ENCODE measurements at places on chromosomes 6 and 20.
A peak's percentile ranks its signal among the peaks of the same experiment; 100 is the strongest.

- peak; percentile 55 for DNase-seq
Observed at GRCh38 chr6:131281471-131282270, 146.4 kb downstream of the AKAP7 start.

GRCh38 chr20:58903614-58904013 lies 51.1 kb downstream of the GNAS start:
- DNase-seq = no peak

DNA sequence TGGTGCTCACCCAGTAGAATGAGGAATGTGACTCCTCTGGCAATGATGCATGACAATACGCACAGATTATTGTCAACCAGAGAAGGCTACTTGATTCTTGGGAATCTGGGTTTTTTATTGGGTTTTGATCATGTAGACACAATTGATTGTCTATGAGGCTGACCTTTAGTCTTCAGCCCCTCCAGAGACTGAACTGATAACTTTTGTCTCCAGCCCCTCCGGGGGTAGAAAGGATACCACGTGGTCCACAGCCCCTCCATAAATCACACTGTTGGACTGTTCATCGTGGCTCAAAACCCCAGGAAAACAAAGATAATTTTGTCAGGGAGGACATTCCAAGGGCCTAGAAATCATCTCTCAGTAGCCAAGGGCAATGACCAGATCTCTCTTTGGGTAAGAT lies 57.5 kb upstream of the ADGRF5 start:
- DNase-seq = no peak

DNA sequence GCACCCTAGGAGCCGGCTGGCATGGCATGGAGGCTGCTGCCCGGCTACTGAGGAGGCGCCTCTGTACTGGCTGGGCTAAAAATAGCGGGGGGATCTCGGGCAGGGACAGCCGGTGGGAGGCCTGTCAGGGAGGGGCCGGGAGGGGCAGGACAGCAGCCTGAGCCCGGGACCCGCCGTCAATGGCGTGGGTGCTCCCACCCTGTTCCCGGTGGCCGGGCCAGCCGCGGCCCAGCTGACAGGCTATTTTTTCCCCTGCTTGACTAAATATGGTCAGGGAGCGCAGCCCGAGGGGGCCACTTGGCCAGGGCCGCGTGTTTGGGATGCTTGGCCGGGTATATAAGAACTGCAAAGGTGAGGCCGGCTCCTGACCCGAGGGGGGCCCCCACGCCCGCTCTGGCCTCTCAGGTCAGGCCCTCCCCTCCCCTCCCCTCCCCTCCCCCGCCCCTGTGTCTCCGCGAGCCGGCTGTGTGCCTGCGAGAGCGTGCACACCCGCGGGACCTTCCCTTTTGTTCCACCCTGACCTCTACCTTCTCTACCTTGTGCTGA lies 74.4 kb upstream of the GATA5 start:
- no peak for DNase-seq

DNA sequence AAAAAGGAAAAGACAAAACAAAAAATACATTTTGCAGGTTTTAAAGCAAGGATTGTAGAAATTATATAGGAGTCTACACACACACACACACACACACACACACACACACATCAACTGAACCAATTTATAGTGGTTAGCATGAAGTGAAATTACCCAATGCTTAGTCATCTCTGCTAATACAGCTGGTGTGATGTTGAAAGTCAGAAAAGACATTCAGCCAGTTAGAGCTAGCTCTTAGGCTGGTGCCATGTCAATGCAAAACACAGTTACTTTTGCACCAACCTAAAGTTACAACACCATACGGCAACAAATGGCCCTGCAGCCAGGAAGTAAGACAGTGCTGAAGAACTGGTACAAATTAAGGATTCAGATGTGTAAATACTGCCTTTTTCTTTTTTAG lies 15.2 kb downstream of the FAM210B start:
- DNase-seq = no peak

- no peak for DNase-seq
Observed at GRCh38 chr6:15775741-15776140, 112.9 kb upstream of the DTNBP1 start.

- DNase-seq = no peak
Observed at GRCh38 chr6:131275273-131275672, 140.0 kb downstream of the AKAP7 start.

DNA sequence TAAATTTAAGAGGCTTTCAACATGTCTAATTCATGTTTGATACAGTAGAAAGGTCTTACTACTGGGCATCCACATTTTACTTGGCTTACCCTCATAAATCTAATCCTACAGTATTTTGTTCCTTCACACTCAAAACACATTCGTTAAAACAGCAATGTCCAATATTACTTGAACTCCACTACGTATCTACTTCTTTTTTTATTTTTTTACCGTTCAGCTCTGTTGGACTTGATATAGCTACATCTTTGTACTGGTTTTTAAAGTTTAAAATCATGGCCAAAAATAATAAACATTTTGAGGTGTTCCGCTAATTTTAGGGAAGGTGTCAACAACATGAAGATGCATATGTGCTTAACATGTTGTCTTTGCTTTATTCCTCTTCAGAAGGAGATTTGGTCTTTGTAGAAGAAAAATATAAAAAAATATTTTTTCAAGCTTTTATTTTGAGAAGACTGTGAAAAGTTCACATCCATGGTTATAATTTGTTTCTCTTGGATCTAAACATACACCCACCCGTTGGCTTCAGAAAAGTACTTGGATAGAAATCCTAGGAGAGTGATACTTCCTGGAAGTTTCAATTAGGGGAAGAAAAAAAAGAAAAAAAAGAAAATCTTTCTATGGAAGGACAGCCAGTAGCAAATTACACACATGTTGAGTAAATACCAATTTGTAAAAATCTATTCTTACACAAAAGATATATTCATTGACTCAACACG lies 71.5 kb downstream of the EPB41L2 start:
- DNase-seq = no peak

DNA sequence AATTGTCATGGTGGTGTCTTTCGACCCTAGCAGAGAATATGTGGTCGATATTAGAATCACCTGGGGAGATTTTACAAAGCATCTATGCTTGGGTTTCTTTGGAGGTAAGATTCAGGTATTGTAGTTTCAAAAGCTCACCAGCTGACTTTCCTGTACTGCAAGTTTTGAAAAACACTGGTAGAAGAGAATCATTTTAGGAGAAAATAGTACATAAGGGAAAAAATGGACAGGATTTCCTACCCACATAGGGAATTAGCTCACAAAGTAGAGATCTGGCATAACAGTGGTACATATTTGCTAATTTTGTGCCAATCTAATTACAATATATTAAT lies 27.4 kb upstream of the ABT1 start:
- DNase-seq = no peak

- no peak for DNase-seq
Observed at GRCh38 chr6:83354747-83355146, 76.1 kb downstream of the ME1 start.

- DNase-seq = peak; percentile 33
Observed at GRCh38 chr6:87742106-87742505, 40.1 kb upstream of the AKIRIN2 start.

DNA sequence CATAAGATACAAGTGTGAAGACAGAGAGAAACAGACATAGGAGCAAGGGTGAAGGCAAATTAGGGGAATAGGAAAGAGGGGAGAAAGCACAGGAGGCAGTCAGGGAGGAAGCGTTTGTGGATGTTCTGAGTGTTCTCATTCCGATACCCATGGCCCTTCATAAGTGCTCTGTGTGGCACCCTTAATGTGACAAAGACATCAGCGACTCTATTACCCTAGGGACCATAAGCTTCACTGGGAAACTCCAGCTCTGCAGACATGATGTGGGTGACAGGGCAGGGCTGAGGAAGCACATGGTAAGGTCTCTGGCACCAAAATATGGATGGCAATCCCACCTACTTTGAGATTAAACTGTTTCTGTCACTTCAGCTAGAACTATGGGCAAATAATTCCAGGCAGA lies 33.0 kb downstream of the F13A1 start:
- DNase-seq = no peak

GRCh38 chr6:113052506-113052905 lies 705.4 kb downstream of the RFPL4B start:
- no peak for DNase-seq

GRCh38 chr20:48975955-48976354 lies 54.4 kb downstream of the ARFGEF2 start:
- DNase-seq = no peak

GRCh38 chr20:60108397-60108796 lies 150.2 kb downstream of the CDH26 start:
- no peak for DNase-seq

DNA sequence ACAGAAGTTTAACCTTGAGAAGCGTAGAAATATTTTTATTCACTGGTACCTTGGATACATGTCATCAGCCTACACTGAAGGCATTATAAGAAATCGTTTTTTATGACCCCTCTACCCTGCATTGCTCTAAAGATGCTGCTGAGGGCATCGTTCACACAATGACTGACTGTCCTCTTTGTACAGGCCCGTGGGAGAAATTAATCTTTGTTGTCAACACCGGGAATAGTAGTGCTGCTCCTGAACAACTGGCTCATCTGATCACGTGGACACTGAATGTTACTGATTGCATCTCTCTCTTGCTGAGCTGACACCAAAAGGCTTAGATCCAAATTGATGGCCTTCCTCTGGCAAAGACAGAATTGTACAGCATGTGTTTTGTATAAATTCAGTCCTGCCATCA lies 157.1 kb upstream of the SMLR1 start:
- no peak for DNase-seq

- no peak for DNase-seq
Observed at GRCh38 chr6:156599366-156599765, 177.8 kb upstream of the ARID1B start.

GRCh38 chr6:144219056-144219685 lies 66.0 kb upstream of the UTRN start:
- DNase-seq = no peak

DNA sequence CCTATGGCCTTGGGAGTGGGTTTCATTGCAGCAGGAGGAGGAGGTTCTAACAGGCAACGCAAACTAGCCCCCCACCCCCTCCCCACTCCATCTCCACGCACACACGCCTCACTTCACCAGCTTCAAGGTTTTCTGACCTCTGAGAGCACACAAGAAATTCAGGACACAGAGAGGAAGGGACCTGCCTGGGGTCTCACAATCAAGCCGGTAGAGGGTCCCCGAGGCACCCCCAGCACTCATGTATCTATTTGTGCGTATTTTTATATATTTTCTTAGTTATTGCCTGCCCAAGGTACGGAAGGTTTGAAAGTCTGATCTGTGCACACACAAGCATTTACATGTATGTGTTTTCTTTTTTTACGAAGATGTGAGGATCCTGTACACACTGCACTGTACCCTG lies 16.9 kb downstream of the MDFI start:
- no peak for DNase-seq

DNA sequence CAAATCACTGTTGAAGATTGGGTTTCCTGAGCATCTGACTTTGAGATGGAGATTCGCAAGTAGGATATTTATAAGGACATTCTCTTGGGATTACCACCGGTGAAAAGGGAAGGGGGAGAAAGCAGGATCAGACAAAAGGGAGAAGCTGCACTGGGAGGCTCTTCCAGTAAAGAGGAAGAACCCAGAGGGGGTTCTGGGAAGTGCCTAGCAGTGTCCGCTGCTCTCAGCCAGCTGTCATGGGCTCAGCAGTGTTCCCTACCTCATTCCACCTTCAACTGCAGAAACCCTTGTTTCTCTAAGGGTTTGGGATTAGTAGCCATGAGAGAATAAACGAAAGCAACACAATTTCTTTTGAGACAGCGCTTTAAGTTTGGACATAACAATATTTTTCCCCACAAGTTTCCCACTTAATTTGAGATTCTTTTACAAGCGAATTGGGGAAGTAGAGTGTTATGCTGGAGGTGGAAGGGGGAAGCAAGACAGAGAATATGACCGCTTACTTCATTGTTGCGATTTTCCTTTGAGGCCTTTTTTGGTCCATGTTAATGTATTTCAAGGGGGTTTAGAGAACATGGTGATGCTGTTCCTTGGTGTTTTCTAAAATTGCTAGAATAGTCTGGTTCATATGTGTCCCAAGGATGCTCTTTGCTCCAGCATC lies 154.5 kb upstream of the SCGN start:
- no peak for DNase-seq

- DNase-seq = no peak
Observed at GRCh38 chr20:13700761-13701160, 62.0 kb upstream of the TASP1 start.

GRCh38 chr20:46964618-46965455 lies 70.2 kb downstream of the EYA2 start:
- no peak for DNase-seq

DNA sequence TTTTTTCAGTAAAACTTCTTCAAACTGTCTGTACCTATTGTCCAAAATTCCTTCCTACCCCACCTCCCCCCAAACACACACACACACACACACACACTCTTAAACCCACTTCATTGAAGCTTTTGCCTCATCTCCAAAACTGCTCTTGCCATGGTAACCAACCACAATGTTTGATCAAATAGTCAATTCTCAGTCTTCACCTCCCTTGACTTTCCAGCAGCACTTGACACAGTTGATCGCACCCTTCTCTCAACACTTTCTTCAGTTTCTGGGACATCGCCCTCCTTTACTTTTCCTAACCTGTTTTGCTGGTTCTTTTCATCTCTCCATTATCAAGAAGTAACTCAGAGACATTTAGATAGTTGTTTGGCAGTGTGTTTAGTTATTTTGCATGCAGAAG lies 71.5 kb upstream of the COL21A1 start:
- no peak for DNase-seq

- peak; percentile 18 for DNase-seq
Observed at GRCh38 chr20:63183422-63184146, 32.3 kb downstream of the YTHDF1 start.

GRCh38 chr6:56716229-56716628 lies 73.5 kb upstream of the DST start:
- DNase-seq = no peak

GRCh38 chr6:83884523-83884922 lies 25.0 kb downstream of the CYB5R4 start:
- DNase-seq = no peak

GRCh38 chr6:83917001-83917400 lies 57.5 kb downstream of the CYB5R4 start:
- DNase-seq = no peak

DNA sequence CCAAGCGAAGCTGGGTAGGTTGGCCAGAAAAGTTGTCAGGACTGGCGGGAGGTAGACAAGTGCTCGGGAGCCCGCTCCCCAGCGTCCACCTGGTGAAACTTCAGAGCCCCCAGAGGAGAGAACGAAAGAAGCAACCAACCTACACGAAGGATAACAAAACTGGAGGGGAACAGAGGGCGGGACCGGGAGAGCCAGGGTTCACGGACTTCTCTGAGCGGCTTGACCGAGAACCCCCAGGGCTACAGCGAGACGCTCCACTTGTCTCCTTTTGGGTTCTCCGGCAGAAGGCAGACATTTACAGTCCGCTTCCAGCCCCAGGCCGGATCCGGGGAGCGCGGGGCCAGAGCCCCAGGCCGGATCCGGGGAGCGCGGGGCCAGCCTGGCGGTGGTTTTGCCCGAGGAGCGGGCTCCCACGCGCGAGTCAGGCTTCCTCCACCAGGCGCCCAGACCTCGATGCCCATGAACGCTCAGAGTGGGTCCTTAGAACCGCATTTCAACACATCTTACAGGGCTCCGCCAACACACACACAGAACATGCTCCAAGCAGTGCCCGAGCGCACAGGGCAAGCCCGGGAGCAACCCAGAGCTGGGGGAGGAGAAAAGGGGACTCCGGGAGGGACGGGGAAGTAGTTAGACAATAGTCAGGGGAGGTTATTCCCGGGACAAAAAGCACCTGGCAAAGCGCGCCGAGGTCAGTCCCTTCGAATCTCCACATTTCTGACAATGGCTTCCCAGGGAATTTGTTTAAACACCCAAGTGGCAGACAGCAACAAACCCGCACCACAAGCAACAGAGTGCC lies 1.1 kb downstream of the PTPRK start:
- peak; percentile 3 for DNase-seq

GRCh38 chr6:132304891-132305305 lies 96.4 kb downstream of the MOXD1 start:
- no peak for DNase-seq

- DNase-seq = no peak
Observed at GRCh38 chr6:43760210-43761168, 9.5 kb upstream of the VEGFA start.
